Liver (tissue), 10 donors: ENCODE measurements at places on chromosomes 13 and 19.
A peak's percentile ranks its signal among the peaks of the same experiment; 100 is the strongest.

DNA sequence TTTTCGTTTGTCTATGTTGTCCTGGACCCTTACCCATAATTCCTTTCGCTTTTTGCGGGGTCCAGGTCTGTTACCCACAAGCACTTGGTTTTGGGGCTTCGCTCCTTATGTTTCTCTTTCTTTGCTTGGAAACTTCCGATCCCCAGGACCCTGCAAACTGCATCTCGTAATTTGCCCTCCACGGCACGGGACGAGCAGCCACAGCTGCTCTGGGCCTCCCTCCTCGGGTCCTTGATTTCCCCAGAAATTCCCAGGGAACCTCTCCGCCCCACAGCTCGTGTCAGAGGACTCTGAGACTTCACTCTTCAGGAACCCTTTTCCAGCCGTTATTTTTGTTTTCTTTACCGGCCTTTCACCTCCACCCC is 599 bp downstream of the SNRNP70 start:
- peak overlapping the region; percentile 90 for H3K27ac ChIP-seq
- DNase-seq: no peak
- no peaks in the 10 kb centered on the region for H3K27me3 ChIP-seq
- peak overlapping the region; percentile 97 for H3K4me3 ChIP-seq
- peaks cover 21% of the 10 kb centered on the region for H3K36me3 ChIP-seq

GRCh38 chr13:73514208-73514607 is 455.4 kb downstream of the KLF5 start:
- no peaks in the 10 kb centered on the region for H3K36me3 ChIP-seq
- H3K4me3 ChIP-seq: no peak overlapping the region
- H3K27me3 ChIP-seq: no peaks in the 10 kb centered on the region
- no peak overlapping the region for H3K27ac ChIP-seq
- no peaks in the 10 kb centered on the region for H3K4me1 ChIP-seq

DNA sequence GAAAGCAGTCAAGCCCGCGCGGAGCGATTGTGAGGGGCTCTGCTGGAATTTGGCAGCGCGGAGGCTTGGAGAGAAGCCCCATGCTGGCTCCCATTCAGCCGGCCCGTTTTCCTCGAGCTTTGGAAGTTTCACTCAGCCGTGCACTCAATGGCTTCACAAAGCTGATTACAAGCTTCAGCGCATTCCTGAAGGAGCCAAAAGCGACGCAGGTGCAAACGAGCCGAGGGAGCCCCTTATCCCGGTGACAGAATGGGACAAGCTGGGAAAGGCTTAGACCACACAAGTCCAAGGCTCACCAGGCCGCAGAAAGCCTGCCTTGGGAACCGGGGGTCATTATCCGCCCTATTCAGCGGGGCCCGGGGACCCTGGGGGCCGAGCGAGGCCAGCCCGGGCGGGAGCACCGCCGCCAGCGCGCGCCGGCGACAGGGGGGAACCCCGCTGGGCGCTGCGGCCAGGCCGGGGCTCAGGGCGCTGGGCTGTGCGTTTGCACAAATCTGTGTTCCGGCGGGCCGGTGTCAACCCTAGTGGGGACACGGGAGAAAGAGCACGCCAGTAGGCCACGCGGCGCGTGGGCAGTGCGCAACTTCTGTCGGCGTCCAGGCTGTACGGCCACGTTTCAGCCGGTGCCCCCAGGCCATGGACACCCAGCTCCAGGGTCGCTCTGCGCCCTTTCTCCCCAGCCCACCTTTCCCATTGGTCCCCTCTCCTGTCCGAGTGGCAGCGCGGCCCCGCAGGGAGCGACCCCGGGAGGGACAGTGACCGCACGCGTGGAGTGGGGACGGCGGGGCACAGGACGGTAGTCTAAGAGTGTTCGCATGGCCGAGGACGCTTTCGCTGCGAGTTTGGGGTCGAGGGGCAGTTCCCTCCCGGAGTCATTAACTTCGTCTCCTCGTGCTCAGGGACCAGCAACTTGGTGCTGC is 37.3 kb downstream of the SOX1 start:
- H3K27ac ChIP-seq: no peak overlapping the region
- H3K4me3 ChIP-seq: no peak overlapping the region
- DNase-seq: no peak
- peaks cover 7% of the 10 kb centered on the region for H3K27me3 ChIP-seq

DNA sequence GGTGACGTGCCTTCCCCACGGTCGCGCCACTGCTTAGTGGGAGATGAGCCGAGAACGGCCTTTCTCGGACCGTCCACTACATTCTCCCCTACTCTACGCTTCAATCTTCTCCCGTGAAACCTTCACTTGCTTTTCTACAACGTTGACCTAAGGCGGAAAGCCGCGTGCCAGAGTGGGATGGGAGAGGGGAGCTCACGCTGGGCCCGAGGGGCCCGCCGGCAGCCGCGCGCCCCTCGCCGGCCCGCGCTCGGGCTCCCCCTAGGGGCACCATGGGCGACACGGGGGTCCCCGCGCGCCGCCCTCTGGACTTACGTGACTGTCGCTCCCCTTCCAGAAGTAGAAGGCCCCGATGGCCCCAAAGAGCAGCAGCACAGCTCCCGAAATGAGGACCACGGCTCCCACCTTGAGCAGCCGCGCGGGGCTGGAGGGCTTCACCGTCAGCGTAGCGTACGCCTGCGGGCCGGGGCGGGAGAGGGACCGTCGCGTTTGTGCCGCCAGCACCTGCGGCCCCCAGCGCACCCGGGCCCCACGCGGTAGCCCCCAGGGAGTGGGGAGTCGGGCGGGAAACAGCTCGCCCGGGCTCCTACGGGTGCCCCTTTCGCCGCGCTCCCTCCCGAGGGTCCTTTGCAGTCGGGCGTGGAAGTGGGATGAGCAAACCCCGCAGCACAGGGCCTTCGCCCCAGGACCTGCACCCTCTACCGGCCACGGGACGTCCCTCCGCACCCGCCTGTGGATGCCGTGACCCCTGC is 727 bp downstream of the CNMD start:
- H3K27me3 ChIP-seq: peaks cover 7% of the 10 kb centered on the region
- H3K27ac ChIP-seq: no peak overlapping the region
- no peak for DNase-seq
- H3K4me3 ChIP-seq: no peak overlapping the region
- H3K4me1 ChIP-seq: peaks cover 3% of the 10 kb centered on the region
